ENCODE measurements at places on chromosomes 12 and 14.

- DNase-seq, result no peak
Observed at GRCh38 chr14:100158566-100159093, 815 bp downstream of the DEGS2 start.

- peak; percentile 27 for DNase-seq
Observed at GRCh38 chr14:22221508-22221907, 367.5 kb downstream of the DAD1 start.

DNA sequence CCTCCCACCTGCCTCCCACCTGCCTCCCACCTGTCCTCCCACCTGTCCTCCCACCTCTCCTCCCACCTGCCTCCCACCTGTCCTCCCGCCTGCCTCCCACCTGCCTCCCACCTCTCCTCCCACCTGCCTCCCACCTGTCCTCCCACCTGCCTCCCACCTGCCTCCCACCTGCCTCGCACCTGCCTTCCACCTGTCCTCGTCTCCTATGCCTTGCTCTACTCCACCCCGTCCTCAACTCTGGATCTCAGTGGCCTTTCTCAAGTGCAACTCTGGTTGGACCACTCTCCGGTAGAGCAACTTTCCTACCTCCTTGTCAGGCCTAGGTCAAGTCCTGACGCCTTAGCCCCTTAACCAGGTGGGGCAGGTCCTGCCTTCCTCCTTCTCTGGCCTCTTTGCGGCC, 29.3 kb upstream of the PEX5 start:
- no peak for DNase-seq

DNA sequence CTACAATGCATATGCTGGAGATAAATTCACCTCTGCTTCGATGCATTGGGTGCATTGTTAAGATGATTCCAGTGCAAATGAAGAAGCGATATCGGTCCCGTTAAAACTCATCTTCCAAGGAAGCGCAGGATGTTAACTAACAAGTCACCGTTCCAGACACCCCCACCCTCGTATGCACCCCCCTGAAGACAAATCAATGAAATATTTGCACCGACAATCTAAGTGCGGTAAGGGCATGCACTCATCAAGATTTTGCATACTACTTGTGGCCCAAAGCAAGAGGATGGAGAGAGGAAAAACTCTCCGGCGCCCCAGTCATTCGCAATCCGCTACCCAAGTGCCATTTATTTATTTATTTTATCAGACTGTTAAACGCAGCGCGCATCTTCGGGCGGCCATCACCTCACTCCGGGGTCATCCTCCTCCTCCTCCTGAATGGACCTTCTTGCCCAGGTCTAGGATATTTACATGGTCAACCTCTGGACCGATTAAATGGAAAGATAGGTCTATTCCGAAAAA, 1.2 kb downstream of the NOVA1 start:
- DNase-seq, result no peak

- no peak for DNase-seq
Observed at GRCh38 chr14:76784266-76784874, 23.1 kb downstream of the VASH1 start.

- DNase-seq, result no peak
Observed at GRCh38 chr14:56608689-56609088, 29.1 kb downstream of the TMEM260 start.

DNA sequence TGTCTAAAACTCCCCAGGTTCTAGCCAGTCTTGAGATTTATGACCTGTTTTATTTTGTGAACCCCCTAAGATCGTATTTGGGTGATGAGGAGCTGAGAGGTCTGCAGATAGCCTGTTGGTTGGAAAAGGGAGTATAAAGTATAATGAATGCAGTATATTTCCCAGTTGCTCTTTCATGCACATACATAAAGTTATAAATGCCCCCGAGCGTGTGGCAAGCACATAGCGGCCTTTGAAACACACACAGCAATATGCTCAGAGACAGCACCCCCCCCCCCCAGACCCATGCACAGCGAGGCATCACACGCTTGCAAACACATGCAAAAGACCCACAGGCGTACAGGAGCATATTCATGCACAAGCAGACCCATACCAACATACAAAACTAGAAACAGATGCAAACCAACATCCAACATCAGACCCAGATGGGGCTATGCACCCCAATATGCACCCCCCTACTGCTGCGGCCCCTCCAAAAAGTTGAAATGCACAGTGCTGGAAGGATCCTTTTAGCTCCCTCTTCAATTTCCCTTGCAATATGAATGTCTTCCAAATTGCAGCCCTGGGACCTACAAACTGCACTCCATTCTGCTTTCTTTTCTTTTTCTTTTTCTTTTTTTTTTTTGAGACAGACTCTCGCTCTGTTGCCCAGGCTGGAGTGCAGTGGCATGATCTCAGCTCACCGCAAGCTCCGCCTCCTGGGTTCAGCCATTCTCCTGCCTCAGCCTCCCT, 82.2 kb upstream of the TBX3 start:
- no peak for DNase-seq

- DNase-seq, result no peak
Observed at GRCh38 chr12:46456356-46457334, 84.1 kb upstream of the SLC38A2 start.

GRCh38 chr12:129750421-129750820, 153.4 kb downstream of the TMEM132D start:
- DNase-seq, result no peak

Data from CD4-positive, alpha-beta T cell treated with Interleukin-4 for 4 hours (primary cell).